Activated CD8-positive, alpha-beta memory T cell treated with anti-CD3 and anti-CD28 coated beads for 1 hour (primary cell): ENCODE measurements at places on chromosomes 3 and 15.

DNA sequence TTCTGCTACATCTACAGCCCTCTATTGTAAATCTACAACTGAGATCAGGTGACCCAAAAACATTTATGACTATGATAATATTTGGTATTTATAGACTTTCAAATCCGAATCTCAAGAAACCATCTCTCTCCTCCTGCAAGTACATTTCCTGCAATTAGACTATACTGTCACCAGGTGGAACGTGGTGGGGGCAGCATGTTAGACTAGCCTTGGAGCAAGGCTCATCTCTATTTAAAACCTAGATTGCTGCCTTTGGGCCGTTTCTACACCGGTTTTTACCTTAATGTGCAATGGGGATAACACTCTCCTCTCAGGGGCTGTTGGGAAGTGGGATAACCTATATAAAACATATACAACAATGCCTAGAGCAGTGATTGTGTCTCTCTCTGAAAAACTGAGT lies 3.8 kb upstream of the KATNBL1 start:
- DNase-seq, result no peak

DNA sequence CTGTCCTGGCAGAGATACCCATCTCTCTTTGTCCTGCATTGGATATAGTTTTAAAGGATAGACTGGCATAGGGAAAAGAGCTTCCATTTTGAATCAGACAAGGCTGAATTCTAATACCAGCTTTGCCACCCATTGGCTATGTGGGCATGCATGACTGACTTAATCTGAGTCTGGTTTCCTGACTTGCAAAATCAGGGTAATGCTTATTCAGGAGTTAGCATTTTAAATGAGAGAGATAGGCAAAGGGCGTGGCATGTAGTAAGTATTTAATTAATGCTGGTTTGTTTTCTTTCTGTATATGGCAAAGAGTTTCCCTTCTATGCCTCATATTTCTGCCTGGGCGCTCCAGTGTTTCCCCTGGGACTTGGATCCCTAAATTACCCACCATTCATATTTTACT lies 492.9 kb downstream of the IGSF11 start:
- DNase-seq, result no peak

DNA sequence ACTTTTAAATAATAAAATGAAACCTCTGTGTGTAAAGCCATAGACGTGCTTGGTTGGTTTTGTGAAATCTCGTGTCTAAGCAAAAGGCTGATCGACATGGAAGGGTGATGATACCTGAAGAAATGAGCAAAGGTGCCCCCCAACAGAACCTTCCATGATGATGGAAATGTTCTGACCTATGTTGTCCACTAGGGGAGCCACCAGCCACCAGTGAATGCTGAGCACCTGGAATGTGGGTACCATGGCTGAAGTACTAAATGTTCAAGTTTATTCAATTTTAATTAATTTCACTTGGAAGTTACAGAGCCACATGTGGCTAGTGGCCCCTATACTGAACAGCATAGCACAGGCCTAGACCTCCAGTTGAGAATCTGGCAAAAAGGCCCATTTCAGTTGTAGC lies 158.8 kb downstream of the POLR2M start:
- DNase-seq, result no peak

DNA sequence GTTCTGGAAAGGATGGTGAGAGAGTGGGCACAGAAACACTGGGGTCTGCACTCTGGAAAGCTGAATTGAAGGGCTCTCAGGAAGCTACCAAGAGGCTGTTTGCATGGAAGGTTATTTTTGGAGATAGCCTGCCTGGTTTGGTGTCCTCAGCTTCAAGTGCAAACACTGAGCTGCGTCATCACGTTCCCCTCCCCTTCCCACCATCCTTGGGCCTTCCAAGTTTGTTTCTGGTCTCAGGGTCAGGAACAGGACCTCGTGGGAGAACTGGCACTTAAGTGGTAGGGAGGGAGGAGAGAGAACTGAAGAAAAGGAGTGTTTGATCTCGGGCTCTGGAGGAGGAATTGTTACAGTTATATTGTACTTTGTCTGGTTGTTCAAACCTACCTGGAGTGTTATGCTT lies 10.6 kb downstream of the ST6GAL1 start:
- no peak for DNase-seq

- DNase-seq, result no peak
Measured at GRCh38 chr3:196414469-196414868, 17.8 kb downstream of the UBXN7 start.

GRCh38 chr3:70873686-70874085 lies 561.2 kb upstream of the MDFIC2 start:
- no peak for DNase-seq
